Activated CD4-positive, alpha-beta T cell treated with anti-CD3 and anti-CD28 coated beads for 36 hours (primary cell): ENCODE measurements at places on chromosomes 7 and 10. TPM values are rescaled to one million over a fixed set of nuclear protein-coding genes. Genes with fewer than 3 reads are reported as not detected.

GRCh38 chr10:103493916-103494877 lies 692 bp downstream of the NEURL1 start:
- peak; percentile 60 for DNase-seq

GRCh38 chr10:110648692-110649346 lies 4.7 kb downstream of the RBM20 start:
- no peak for DNase-seq

GRCh38 chr10:107653832-107654287 lies 489.4 kb upstream of the SORCS1 start:
- DNase-seq = no peak

DNA sequence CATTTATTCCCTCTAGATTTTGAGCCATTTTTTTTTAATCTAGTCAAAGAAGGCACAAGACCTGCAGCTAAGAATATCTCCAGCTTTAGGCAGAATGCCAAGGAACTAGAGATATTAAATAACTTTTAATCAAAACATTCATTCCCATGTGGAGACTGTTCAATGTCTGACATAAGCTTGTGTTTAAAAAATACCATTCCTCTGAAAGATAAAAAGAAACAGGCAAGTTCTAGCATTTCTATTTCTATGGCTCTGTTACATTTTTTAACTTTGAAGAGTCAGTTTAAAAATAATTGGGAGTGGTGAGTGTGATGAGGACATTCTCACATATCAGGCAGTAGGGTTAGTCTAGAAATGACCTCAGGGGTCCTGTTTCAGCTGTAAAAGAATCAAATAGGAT lies 48.0 kb downstream of the RHOBTB1 start:
- no peak for DNase-seq

DNA sequence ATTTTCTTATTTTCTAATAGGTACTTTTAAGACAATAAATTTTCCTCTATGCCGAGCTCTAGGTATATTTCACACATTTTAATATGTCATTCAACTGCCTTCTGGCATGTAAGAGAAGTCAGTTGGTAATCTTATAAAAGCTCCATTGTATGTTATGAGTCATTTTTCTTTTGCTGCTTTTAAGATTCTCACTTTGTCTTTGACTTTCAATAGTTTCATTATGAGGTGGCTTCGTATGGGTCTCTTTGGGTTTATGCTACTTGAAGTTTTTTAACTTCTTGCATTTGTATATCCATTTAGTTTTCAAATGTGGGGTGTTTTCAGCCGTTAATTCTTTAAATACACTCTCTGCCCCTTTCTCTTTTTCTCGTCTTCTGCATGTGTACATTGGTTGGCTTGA lies 80.5 kb downstream of the ABCA13 start:
- no peak for DNase-seq

DNA sequence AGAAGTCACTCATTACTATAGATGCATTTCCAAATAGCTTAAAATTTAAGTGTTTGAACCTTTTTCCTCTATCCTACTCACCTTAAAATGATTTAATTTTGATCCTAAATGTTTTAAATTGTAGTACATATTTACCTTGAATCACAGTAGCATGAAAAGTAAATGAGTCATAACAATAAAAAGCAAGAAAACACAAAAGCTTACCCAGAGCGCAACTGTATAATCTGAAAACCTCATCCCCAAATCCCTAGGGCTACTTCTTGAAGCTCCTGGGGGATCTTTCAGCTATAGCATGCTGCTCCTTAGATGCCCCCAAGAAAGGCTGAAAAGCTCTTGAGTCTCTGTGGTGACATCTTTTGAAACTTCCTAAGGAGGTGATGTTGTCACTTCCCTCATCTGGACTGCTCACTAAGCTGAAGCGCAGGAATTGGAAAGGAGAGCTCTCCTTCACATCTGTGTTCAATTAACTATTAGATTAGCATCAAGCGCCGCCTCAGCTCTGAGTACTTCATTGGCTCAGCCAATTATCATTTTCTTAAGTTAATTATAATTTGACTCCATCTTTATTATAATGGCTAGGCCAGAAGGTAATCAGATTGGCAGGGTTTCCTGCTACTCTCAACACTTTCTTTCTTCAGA lies 60.2 kb downstream of the SEMA3E start:
- no peak for DNase-seq

GRCh38 chr10:81116201-81116600 lies 578.5 kb downstream of the SH2D4B start:
- no peak for DNase-seq

DNA sequence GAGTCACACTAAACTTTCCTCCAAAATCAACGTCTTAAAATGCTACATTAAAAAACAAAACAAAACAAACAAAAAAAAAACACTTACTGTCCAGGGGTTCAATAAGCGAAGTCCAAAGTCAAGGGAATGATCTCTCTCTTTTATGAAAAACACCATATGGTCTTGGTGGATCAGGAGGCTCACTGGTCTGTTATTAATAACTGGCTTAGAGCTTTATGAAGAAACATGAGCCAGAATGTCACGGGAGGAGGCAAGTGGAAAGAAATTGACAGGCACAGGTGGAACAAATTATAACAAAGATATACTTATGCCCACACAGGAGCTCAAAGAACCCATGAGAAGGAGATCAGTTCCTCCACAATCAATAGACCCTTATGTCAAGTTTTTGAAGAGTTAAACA lies at the start of gene MRLN:
TSS of gene MRLN (minus strand) at position 189 of the 400 bp plus-strand sequence.
- no peak for DNase-seq

EPO gene
- not detected for total RNA-seq

SPOCK2 gene
- 165 TPM for total RNA-seq

CNTNAP2 gene
- not detected for total RNA-seq
